NCI-H1092 treated with DMSO at 0.1 percent for 48 hours (cell line): ENCODE measurements at places on chromosomes 6 and 20.

DNA sequence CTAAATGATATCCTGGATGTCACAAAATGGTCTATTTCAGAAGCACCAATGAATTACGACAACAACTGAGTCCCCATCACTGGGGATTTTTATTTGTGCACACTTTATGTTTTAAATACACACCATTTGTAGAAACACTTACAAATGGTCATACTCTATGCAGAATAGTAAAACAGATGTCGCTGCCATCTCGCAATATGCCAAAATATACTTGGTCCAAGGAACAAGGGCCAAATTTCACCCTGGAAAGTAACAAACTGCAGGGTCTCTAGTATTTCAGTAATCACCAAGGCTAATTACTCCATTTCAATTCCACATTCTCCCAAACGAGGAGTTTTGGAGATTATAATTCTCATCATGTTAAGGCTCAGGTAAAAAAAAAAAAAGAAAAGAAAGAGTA, 215.2 kb downstream of the LMBRD1 start:
- DNase-seq = no peak

DNA sequence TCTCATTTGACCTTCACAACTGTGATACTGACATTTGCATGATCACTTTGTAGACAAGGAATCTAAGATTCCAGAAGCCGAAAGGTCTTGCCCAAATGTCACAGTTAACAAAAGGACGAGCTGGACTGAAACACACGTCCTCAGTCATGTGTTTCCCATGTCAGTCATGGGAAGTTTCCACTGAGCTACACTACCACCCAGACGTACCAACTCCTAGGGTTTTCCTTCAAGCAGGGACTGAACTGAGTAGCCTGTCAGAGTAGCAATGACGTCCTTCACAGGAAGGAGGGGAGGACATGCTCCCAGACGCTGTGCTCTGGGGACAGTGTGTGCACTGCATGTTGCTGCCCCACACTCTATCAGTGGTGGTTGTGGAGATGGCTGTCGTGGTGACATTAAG, 215.8 kb upstream of the SMLR1 start:
- DNase-seq = no peak

DNA sequence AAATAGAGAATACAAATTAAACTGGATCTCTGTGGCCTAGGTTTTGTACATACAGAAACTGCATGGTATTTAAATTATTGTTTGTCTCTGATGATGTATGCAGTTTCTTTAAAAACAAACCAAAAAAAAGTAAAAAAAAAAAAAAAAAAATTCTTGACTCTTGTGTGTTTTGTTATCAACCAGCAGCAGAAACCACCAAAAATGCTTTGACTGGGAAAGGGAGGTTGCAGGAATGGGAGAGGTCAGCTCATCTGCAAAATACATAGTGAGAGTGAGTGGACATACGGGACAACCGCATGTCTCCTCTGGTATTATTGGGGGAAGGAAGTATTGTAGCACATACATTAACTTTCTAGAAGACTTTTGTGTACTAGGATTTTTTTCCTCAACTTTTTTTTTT, 38.0 kb downstream of the TBC1D7 start:
- no peak for DNase-seq

DNA sequence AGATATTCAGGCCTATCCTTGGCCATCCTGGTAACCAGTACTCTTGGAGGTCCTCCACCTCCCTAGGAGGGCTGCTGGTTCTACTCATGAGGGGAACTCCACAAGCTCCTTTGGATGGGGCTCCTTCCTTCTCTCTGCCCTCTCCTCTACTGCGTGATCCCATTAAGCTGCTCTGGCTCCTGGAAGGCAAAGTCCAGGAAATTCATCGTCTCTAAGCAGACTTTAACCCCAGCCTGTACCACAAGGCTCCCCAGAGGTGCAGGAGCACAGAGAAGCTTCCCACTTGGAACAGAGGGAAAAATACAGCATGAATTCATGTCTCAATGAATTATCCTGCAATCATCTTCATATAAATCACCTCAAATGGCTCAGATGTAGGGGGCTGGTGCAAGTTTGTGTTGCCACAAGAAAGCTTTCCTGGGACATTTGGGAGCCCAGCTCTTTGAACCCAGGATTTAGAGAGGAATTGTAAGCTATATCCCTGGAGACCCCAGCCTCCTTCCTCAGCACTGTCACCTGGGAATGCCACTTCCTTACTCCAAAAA, 355.4 kb downstream of the CDC5L start:
- no peak for DNase-seq

- no peak for DNase-seq
Observed at GRCh38 chr6:2562721-2563451, 187.8 kb downstream of the MYLK4 start.

GRCh38 chr6:148265054-148265453, 77.6 kb upstream of the SASH1 start:
- no peak for DNase-seq

DNA sequence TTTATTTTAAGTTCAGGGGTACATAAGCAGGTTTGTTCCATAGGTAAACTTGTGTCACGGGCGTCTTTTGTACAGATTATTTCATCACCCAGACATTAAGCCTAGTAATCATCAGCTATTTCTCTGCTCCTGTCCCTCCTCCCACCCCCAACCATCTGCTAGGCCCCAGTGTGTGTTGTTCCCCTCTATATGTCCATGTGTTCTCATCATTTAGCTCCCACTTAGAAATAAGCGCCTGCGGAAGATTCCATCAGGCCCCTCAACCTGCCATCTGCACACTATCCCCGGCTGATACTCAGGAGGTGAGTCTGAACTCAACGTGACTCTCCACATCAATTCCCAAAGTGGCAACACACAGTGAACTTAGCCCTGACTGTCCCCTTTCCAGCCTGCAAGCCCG, 228.0 kb upstream of the SYNDIG1 start:
- DNase-seq = no peak

GRCh38 chr20:23302801-23303200, 47.8 kb upstream of the NXT1 start:
- no peak for DNase-seq

DNA sequence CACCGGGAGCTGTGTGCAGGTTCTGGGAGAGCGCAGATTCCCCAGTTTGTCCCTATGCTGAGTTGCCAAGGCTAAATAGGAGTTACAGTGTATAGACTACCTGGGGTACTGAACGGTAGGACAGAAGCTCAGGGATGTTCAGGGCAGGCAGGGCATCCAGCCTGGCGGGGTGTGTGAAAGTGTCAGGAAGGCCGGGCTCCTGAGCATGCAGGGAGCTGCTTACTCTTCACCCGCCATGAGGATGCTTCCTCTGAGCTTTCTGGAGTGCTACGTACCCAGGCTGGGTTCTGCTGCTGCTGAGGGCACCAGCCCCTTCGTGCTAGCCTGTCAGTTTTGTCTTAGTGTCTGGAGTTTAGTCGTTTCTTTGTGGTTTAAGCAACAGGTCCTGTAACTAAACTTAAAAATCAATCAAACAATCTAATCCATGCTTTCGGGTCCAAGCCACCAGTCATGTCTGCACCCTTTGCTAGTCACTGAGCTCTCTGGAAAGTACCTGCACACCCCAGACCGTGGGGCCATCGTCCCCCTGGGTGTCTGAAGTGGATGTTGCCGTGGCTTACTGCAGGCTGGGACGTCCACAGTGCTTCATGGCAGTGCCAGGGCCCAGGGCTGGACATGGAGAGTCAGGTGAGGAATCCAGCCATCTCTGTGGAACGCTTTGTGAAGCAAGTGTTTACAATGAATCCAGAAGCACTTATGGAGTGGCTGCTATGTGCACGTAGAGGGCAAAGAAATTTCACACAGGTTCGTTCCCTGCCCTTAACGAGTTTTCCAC, 220.3 kb upstream of the SNX9 start:
- no peak for DNase-seq

DNA sequence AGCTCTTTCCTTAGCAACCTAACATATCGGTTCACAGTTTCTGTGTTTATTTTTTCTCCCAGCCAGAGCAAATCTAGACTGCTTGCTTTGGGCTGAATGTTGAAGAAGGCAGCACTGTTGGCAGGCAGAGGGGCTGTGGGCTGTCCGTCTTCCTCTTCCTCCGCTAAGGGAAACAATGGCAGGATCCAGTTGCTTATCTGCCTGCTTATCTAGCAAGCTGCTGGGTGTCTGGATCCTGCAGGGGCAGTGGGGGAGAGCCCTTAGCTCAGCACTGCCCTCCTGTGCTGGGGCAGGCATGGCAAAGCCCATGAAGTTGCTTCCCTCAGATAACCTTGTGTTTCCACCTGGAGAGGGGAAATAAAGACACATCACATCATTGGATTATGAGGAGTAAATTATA, 92.7 kb upstream of the CD93 start:
- DNase-seq = no peak

GRCh38 chr20:49210757-49211110, 8.5 kb upstream of the DDX27 start:
- DNase-seq = no peak

DNA sequence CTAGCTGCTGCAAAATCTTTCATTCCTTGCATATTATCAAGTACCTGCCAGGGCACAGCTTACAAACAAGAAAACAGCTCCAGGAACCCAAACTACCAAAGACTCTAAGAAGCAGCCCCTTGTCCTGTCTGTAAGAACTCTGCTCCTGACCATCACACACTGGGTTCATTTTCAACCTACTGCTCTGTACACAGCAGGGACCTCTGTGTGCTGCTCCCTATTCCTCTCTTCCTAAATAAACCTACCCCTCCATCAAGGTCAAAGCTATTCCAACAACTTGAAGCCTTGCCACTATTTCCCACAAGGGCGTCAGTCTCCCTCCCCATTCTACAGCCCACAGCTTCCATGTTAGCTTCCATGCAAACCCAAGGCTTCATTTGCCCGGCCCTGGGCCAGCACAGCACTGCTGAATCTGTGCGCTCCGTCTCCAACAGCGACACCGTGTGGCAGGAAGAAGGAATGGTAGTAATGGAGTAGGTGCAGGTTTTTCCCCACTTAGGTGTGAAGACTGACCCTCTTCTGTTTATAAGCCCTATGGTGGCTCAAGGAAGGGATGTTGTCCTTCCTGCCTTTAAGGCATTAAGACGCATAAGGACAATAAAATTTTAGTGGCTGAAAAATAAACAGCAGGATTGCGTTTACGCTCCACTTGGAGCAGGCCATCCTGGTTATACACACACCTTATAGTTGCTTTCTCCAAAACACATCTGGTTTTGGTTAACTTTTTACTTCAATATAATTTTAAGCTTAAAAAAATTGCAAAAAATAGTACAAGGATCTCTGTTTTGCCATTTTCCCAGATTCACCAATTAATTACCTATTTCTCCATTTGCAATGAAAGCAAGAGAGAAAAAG, 115.2 kb upstream of the NXT1 start:
- DNase-seq = peak; percentile 68

DNA sequence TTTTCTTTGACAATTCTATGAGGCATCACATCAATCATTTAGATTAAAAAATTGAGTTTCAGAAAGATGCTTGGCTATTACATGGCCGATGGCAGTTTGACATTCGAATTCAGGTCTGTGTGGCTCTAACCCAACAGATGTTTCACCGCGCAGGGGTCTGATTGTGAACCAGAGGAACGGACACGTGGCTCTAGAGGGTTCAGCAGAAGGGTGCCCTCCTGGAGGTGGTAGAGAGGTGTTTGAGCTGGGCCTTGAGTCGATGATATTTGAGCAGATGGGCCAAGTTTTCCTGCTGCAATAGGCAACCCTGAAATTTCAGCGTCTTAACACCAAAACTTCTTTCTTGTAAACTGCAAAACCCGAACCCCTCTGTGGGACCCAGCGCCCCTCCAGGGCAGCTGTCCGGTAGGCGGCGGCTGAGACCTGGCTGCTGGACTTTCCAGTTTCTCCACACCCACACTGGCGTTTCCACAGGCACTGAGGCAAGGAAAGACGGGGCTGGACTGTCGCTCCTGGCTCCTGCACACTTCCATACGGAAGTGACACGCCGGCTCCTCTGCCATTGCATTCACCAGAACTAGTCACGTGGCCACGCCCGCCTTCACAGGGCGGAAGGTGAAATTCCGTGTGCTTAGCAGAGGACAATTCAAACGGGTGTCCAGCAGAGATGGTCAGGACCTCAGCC, 11.3 kb upstream of the AFDN start:
- no peak for DNase-seq

GRCh38 chr6:148955441-148955840, 208.6 kb downstream of the UST start:
- no peak for DNase-seq

DNA sequence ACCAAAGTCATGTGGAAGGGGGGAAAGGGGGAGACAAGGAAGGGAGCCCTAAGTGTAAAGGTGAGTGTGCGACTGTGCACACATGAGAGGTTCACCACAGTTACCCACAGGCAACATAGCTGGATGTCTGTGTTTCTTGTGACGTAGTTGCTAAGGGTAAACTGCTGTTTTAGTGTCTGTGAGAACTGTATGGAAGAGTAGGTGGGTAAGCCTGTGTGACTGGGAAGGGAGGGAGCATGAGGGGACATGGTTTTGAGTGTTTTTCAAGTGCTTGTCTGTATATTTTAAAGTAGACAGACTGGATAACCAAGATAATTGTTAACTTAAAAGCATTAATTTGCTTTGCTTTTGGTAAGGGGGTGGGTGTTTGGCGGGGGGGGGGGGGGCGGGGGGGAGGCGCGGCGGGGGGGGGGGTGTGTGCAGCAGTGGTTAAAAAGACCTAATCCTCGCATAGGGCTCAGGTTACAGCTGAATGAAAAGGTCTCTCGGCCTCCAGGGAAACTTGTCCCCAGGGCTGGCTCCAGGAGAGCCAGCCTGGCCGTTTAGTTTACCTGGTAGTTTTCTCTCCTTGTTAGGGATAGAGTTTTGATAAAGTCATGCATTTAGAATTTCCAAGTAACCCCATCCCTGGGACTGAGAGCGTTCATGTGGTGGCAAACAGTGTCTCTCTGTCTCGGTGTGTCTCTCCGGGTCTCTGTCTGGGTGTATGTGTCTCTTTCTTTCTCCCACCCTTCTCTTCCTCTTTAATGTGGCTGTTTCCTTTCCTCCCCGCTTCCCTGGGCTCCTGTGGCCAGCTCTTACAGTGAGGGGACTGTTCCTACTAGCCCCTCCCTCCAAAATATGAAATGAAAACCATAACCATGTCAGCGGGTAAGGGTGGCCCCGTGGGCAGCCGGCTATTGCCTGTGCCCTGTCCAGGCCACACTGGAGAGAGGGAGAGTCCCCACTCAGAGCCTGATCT, 3.4 kb downstream of the SCUBE3 start:
- peak; percentile 15 for DNase-seq

DNA sequence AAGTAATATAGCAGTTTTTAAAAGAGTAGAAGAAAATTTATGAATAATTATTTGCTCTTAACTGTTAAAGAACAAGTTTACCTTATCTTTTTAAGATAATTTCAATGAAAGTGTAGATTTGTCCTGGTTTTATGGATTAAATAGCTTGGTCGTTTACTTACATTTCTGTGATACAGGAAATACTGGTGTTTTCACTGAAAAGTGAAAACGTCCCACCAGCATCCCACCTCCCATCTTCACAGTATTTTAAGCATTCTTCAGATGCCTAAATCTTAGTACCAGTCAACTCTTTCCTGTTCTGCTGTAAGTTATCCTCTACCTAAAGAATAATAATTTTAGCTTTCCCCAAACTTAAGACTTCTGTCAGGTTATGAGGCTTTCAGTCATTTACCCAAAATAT, 5.8 kb downstream of the TAB2 start:
- no peak for DNase-seq
